Hematopoietic multipotent progenitor cell treated with erythropoietin and hydrocortisone succinate and interleukin-3 and kit ligand, for 17 days (in vitro differentiated cells): ENCODE measurements at places on chromosomes 12 and 14.

- no peak for DNase-seq
These were observed 583 bp downstream of the FAM186B start for GRCh38 chr12:49604856-49605255.

- DNase-seq: no peak
These were observed 21.5 kb upstream of the RAP1B start for GRCh38 chr12:68589194-68589593.

- no peak for DNase-seq
These were observed 228.4 kb upstream of the NPAS3 start for GRCh38 chr14:32710231-32710671.

DNA sequence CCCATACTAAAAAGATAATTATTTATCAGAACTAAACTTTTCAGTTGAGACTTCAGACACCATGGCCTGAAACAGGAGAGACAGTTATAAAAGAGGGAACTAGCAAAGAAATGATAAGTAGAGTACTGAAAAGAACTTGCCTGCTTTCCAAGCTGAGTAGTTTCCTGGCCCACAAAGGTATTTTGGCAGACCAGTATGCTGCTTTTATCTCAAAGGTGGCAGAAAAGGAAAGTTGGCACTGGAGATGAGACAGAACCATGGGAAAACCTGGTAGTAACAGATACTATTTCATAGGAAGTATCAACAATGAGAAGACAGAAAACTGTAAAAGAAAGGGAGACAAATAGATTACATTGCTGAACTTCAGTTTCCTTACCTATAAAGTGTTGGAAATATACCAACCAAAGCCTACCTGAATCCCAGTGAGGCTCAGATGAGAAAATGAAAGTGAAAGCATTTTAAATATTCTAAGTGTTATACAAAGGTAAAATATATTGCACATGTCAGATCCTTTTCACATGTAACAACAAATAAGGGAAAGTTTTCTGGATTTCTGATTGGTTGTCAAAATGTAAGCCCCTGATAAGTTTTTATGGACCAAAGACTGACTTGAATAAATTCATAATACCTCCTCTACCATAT lies 155.3 kb upstream of the FSCB start:
- DNase-seq: no peak

DNA sequence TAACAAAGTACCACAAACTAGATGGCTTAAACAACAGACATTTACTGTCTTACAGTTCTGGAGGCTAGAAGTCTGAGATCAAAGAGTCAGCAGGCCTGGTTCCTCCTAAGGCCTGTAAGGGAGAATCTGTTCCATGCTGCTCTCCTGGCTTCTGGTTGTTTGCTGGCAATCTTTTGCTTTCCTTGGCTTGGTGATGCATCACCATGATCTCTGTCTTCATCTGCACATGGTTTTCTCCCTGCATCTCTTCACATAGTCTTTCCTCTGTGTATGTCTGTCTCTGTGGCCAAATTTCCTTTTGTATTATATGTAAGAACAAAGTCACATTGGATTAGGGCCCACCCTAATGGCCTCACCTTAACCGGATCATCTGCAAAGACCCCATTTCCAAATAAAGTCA lies 168.5 kb downstream of the CAPZA3 start:
- no peak for DNase-seq

GRCh38 chr14:23153851-23154796 lies 29.3 kb downstream of the SLC7A8 start:
- no peak for DNase-seq

- DNase-seq: no peak
These were observed 72.9 kb upstream of the DYNC1H1 start for GRCh38 chr14:101891471-101891870.
